B cell (primary cell): ENCODE measurements at places on chromosomes 4 and X. TPM values are rescaled to one million over a fixed set of nuclear protein-coding genes. Genes with fewer than 3 reads are reported as not detected.

GRCh38 chr4:118883861-118884260 is 4.8 kb upstream of the SYNPO2 start:
- DNase-seq, result no peak

- no peak for DNase-seq
Observed at GRCh38 chr4:16725252-16725651, 173.2 kb downstream of the LDB2 start.

The SLIT2 gene
- polyA plus RNA-seq, result not detected in 2 replicates

The JCHAIN gene
- polyA plus RNA-seq, result 378 and 441 TPM in 2 replicates

- no peak for DNase-seq
Observed at GRCh38 chr4:138305050-138305449, 62.9 kb upstream of the SLC7A11 start.

The GPC4 gene
- polyA plus RNA-seq, result 0.30 and 0.69 TPM in 2 replicates

- DNase-seq, result no peak
Observed at GRCh38 chrX:48791063-48791820, 4.9 kb downstream of the GATA1 start.

DNA sequence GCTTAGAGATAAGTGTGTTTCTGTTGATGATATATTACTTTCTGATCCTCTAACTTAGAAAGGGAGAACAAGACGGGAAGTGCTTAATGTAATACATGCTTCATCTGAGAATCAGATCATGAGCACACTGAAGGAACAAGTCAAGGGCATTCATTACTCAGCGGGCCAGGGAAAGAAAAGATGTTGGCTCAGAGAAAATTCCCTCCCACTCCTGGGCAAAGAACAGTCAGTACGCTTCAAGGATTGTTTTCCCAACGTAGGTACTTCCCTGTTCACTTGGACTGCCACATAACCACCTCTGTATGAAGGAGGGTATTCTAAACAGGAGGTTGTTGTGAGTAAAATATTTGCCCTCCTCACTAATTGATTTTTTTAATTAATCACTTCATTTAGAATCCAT is 374.5 kb upstream of the FMR1 start:
- no peak for DNase-seq

The AFF2 gene
- 0.06 and 0.20 TPM in 2 replicates for polyA plus RNA-seq
